ENCODE measurements at places on chromosomes 3 and 15. TPM values are rescaled to one million over a fixed set of nuclear protein-coding genes. Genes with fewer than 3 reads are reported as not detected.

Gene CYP19A1
- total RNA-seq = not detected

Gene TRIM59
- 12.5 TPM for total RNA-seq

Gene DAZL
- not detected for total RNA-seq

Gene CYP8B1
- not detected for total RNA-seq

Gene FGD5
- 86.3 TPM for total RNA-seq

Gene GADL1
- total RNA-seq = 0.13 TPM

Gene UBA5
- total RNA-seq = 24.3 TPM

Gene ATP13A4
- total RNA-seq = 0.13 TPM

Gene NR2E3
- under 0.01 TPM for total RNA-seq

Gene TMEM45A
- total RNA-seq = 21.6 TPM

Gene FOXB1
- total RNA-seq = not detected

Gene SV2B
- 2.0 TPM for total RNA-seq

Gene KCNAB1
- total RNA-seq = under 0.01 TPM

Gene STAC
- total RNA-seq = 2.1 TPM

Gene SI
- total RNA-seq = not detected

Gene SRGAP3
- total RNA-seq = 2.3 TPM

Gene NSUN3
- 13.4 TPM for total RNA-seq

Gene GOLGA8J
- not detected for total RNA-seq

Gene ADGRG7
- not detected for total RNA-seq

Gene IQGAP1
- 145 TPM for total RNA-seq

Gene MB21D2
- 2.5 TPM for total RNA-seq

Gene SLC2A2
- not detected for total RNA-seq

Measured in dermis microvascular lymphatic vessel endothelial cell (primary cell).